Astrocyte (in vitro differentiated cells and primary cell): ENCODE measurements at places on chromosomes 4 and X.

- peak; percentile 1 for DNase-seq
Measured at GRCh38 chrX:120120223-120120622, 4.5 kb upstream of the RHOXF1 start.

- no peak for DNase-seq
Measured at GRCh38 chrX:54807524-54808108, at the start of gene MAGED2. Gene MAGED2, plus strand, starts transcription at chrX:54807745. Its CDS starts 1,587 bp downstream, at chrX:54809332.

GRCh38 chr4:174422893-174423256 is 99.4 kb downstream of the HPGD start:
- no peak for DNase-seq

DNA sequence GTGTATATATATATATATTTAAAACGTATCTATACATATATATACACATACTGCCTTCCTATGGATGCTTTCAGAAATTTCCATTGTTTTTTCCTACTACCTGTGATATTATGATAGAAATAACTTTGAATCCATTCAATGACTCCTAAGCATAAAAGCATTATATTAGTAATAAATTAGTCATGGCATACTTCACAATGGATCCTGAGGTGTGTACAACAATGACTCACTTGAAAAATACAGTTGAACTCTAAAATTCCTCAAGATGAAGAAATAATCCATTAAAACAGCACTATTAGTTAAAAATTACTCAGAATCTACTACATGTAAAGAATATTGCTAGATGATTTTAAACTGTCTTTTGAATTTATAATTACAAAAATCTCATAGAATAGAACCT is 201.1 kb downstream of the STPG2 start:
- DNase-seq: no peak

GRCh38 chr4:142331132-142331531 is 515.0 kb downstream of the INPP4B start:
- DNase-seq: no peak

GRCh38 chr4:177108708-177109107 is 201.0 kb upstream of the NEIL3 start:
- peak; percentile 17 for DNase-seq

DNA sequence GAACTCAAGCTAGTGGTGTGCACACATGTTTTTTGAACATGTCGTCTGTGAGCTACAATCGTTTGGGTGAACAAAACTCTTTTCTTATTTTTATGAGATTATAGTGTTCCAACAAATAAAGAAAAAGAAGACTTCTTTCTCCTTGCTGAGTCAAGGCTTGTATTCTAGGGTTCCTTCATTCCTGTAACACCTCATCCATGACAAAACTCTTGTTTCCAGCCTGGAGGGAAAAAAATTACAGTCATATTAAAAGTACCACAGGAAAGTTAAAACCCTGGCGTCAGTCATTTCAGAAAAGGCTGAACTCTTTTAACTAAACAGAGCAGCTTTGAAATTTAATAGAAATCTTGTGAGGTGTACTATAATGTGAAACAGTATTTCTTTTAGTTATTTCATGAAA is 79.2 kb upstream of the BOD1L1 start:
- DNase-seq: no peak

DNA sequence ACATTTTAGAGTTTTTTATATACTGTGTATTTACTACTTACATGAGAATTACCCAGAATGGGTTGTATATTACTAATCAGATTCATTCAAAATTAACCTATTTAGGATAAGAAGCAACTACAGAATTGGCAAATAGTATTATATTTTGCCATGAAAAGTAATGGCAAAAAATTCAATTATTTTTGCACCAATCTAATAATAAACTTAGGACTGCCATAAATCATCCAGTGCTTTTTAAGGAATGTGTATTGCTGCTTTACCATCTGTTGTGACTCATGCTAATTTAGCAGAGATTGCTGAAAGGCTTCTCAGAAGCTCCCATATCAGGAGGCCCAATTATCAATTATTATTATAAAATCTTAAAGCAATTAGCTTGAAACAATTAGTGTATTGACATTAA is 24.0 kb downstream of the NPY2R start:
- DNase-seq: no peak

DNA sequence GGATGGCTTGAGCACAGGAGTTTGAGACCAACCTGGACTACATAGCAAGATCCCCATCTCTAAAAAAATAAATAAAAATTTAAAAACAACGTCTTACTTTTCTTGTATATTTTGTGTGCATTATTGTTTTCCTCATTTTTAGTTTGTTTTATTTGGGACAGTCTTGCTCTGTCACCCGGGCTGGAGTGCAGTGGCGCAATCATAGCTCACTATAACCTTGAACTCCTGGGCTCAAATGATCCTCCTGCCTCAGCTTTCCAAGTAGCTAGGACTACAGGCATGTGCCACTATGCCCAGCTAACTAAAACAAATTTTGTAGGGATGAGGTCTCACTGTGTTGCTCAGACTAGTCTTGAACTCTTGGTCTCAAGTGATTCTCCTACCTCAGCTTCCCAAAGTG is 9.5 kb upstream of the SMIM14 start:
- no peak for DNase-seq

DNA sequence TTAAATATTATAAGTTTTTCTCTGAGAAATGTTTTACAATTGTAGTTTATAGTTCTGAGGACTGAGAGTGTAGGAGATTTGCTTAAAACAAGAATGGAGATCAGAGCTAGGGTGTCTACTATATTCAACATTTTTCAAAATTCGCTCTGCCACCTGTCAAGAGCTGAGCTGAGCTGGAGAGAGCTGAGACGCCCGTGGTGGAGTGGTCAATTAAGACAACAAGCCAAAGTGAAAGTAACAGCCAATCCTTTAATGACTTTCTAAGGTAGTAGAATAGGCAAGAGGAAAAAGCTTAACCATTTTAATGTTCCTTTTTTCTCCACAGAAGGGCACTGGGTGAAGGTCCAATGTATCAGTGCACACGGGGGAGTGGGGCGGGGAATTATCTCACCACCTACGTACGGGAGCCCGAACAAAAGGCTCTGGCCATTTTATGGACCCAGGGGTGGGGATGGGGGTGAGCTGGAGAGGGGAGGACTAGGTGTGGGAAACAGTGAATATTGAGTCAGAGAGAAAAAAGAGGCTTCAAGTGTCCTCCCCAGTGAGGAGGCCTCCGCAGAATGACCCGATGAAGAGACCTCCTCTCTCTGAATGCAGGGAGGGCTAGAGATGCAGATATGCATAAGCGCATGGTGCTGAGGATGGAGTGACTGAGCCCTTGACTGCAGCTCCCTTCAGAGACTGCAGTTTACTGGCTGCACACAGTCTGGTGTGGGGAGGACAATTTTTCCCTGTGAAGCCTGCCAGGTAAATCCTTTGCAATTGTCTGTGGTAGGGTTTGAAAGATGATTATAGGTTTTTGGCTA is 60.8 kb downstream of the SPCS3 start:
- no peak for DNase-seq

DNA sequence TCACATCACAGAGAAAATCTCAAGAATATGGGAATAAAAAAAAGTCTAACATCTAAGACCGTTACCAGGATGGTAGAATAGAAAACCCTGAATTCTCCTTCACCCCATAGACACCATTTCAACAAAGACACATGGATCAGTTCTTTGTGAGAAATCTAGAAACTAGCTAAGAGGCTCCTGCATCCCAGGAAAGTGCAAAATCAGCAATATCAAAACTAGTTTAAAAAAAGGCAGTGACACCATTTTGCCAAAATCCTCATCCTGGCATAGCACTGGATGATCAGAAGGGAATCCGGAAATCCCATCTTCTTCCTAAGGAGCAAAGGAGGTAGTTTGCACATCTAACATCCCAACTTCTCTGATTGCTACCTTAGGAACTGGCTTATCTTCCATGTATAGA is 88.9 kb upstream of the MAGEE2 start:
- no peak for DNase-seq

- DNase-seq: no peak
Measured at GRCh38 chr4:61782133-61782532, 582.0 kb downstream of the ADGRL3 start.

GRCh38 chrX:118839334-118839958 is 15.8 kb downstream of the ZCCHC12 start:
- DNase-seq: no peak

DNA sequence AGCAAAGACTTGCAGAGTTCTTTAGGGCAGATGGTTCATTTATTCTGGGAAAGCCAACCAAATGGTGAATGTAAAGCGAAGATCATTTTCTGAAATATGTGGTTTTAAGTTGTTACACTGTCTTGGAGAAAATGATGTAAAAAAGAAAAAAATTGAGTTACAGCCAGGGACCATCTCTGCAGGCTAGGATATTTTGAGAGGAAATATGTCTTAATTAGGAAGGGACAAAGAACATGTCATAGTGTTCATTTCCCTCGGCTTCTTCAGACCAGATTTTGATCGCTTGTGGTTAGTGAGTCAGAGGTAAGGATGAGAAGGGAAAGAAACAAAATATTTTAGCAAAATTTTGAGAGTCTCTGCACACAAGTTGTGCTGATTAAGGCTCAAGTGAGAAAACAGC is 59.0 kb upstream of the C1QTNF7 start:
- peak; percentile 64 for DNase-seq

- DNase-seq: peak; percentile 79
Measured at GRCh38 chr4:71293705-71294104, 45.1 kb upstream of the SLC4A4 start.

DNA sequence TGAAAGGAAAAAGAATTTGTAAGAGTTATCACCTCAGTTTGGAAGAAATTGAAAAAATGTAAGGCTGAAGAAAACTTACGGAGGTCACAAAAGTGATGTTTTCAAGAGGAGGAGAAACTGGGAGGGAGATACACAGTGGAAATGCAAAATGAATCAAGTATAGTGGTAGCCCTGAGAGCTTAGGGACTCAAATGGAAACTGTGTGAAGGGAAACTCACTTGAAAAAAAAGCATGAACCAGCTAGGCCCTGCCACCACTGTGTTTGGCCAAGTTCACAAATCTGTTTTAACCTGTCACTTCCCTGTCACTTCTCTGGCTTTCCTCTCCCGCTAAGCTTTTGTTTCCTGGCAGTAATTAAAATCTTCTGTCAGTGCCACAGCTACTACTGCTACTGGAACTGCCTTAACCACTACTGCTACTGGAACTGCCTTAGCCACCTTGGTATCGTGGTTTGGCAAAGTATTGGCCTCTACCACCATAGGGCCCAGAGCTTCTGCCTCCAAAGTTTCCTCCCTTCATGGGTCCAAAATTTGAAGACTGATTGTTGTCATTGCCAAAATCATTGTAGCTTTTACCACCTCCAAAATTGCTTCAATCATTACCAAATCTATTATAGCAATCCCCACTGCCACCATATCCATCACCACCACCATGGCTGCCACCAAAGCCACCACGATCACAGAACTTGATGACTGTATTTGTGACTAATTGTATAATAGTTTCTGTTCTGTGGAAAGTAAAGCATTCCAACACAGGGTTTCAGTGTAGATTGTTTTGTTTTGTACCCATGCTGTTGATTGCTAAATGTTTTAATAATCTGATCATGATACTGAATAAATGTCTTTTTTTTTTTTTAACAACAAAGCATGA is 41.5 kb downstream of the SMARCA5 start:
- no peak for DNase-seq

DNA sequence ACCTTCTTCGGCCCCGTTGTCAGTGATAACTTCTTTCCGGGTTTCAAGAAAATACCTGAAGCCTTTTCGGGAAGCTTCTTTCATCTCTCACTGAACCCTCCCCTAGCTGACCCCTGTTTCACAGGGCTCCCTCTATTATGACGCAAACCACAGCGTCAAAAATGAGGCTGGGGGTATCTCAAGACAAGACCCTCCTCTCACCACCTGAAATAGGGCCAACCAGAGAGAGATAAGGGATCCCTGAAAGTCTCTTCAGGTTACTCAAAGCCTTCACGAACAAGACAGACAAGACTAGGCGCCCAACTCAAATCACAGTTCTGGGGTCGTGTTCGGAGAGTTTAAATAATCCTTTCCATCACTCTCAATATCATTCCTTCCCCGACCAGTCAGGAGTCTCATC is 1.2 kb downstream of the PHF8 start:
- DNase-seq: no peak

DNA sequence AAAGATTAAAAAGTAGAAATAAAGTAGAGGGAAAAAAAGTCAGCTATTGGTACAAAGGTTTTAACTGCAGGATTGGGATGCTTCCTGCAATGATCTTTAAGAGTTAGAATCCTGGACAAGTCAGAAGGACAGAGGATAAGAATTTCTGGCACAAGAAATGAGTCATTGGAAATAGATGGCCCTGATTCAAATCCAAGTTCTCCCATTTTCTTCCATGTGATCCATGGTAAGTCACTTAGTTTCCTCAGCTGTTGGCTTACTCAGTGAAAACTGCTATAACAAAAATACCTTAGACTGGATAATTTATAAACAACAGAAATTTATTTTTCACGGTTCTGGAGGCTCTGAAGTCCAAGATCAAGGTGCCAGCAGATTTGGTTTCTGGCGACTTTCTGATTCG is 13.3 kb upstream of the TBC1D19 start:
- DNase-seq: peak; percentile 19

GRCh38 chr4:170675568-170676262 is 586.0 kb upstream of the AADAT start:
- peak; percentile 32 for DNase-seq

DNA sequence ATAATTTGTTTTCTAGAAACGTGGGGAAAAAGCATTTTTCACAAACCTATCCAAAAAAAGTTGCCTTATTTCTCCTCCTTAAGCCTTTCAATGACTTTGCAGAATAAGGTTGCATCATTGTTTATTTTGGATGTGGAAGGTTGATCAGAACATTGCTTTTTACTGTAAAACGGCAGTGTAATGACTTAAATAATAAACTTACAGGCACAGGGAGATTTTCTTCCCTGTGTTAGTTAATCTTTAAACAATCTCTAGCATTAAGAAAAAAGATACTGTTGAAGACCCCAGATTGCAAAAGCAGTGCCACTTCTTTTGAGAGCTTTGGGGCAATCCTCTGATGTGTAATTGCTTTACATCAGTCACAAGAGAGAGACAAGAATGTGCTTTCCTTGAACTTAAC is 153.4 kb downstream of the ARX start:
- DNase-seq: peak; percentile 18

GRCh38 chrX:46327566-46328115 is 217.6 kb downstream of the ZNF674 start:
- peak; percentile 31 for DNase-seq

GRCh38 chrX:11609109-11609508 is 56.6 kb downstream of the ARHGAP6 start:
- DNase-seq: no peak

- no peak for DNase-seq
Measured at GRCh38 chr4:167785523-167785922, 306.8 kb upstream of the ANXA10 start.

DNA sequence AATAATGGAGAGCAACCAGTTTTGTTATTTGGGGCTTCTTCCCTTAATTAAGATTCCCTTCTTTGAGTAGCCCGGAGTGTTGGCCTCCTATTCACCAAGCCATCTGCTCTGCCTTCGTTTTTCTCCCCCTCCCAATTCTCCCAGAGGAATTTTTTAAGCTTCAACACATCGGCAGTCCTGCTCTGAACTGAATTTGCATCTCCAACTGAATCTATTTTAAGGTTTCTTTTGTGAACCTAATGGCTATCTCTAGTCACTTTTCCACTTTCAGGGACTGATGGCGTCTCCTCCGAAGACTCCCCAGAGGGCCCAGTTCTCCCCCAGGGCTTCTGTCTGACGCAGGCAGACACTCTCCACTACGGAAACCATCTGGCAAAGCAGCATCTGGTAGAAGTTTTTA is 280.2 kb downstream of the ADGRA3 start:
- DNase-seq: no peak

GRCh38 chr4:169621731-169622492 is 1.5 kb downstream of the CLCN3 start:
- peak; percentile 74 for DNase-seq
